Colonic mucosa (tissue), 4 donors: ENCODE measurements at places on chromosomes 3 and 15. TPM values are rescaled to one million over a fixed set of nuclear protein-coding genes. Genes with fewer than 3 reads are reported as not detected.

GRCh38 chr3:54426381-54426780 lies 304.0 kb downstream of the CACNA2D3 start:
- H3K4me1 ChIP-seq = no peaks in the 10 kb centered on the region
- no peak overlapping the region for H3K27ac ChIP-seq
- H3K36me3 ChIP-seq = no peaks in the 10 kb centered on the region
- no peaks in the 10 kb centered on the region for H3K27me3 ChIP-seq
- no peak overlapping the region for H3K4me3 ChIP-seq

GRCh38 chr3:45272828-45273470 lies 46.9 kb upstream of the TMEM158 start:
- H3K36me3 ChIP-seq = no peaks in the 10 kb centered on the region
- H3K27ac ChIP-seq = no peak overlapping the region
- no peaks in the 10 kb centered on the region for H3K4me1 ChIP-seq

AGBL1 gene
- total RNA-seq = 0.24 TPM

GRCh38 chr3:52983336-52983807 lies 62.5 kb downstream of the SFMBT1 start:
- H3K4me3 ChIP-seq = no peak overlapping the region
- no peaks in the 10 kb centered on the region for H3K27me3 ChIP-seq
- no peak for DNase-seq
- peak overlapping the region; percentile 4 for H3K27ac ChIP-seq

ZNF502 gene
- 3.5 TPM for total RNA-seq

HDDC3 gene
- total RNA-seq = 29.6 TPM

ACOX2 gene
- 14.6 TPM for total RNA-seq

- no peaks in the 10 kb centered on the region for H3K4me1 ChIP-seq
- no peaks in the 10 kb centered on the region for H3K27me3 ChIP-seq
- H3K36me3 ChIP-seq = no peaks in the 10 kb centered on the region
- H3K27ac ChIP-seq = peak overlapping the region; percentile 67
- peak overlapping the region; percentile 87 for H3K4me3 ChIP-seq
Measured at GRCh38 chr15:40471105-40471807, 472 bp downstream of the CHST14 start.

ITIH1 gene
- not detected for total RNA-seq

TM4SF1 gene
- 48.7 TPM for total RNA-seq

GRCh38 chr3:182241766-182242488 lies 530.2 kb downstream of the SOX2 start:
- no peak for DNase-seq

GOLGA6L1 gene
- total RNA-seq = not detected

GRCh38 chr3:114336122-114336697 lies 42.4 kb downstream of the TIGIT start:
- H3K4me3 ChIP-seq = no peak overlapping the region
- H3K36me3 ChIP-seq = no peaks in the 10 kb centered on the region
- DNase-seq = no peak
- H3K27ac ChIP-seq = no peak overlapping the region
- H3K4me1 ChIP-seq = no peaks in the 10 kb centered on the region

- no peak for DNase-seq
- H3K4me1 ChIP-seq = peaks cover 4% of the 10 kb centered on the region
- H3K27me3 ChIP-seq = no peaks in the 10 kb centered on the region
- no peak overlapping the region for H3K4me3 ChIP-seq
- no peaks in the 10 kb centered on the region for H3K36me3 ChIP-seq
Measured at GRCh38 chr3:148605521-148605920, 92.2 kb upstream of the AGTR1 start.

SLC12A1 gene
- not detected for total RNA-seq

GRCh38 chr3:162555761-162556160 lies 1059.2 kb downstream of the OTOL1 start:
- no peaks in the 10 kb centered on the region for H3K4me1 ChIP-seq
- no peaks in the 10 kb centered on the region for H3K36me3 ChIP-seq
- no peak overlapping the region for H3K27ac ChIP-seq
- no peaks in the 10 kb centered on the region for H3K27me3 ChIP-seq
- no peak for DNase-seq
- no peak overlapping the region for H3K4me3 ChIP-seq

GRCh38 chr15:77632534-77633133 lies at the start of gene LINGO1:
LINGO1 (minus strand) TSS chr15:77632912; CDS start chr15:77632315, 597 bp downstream.
- no peak within 1 kb of the TSS for H3K27ac ChIP-seq
- H3K4me3 ChIP-seq = peak within 1 kb of the TSS; percentile 40
- DNase-seq = no peak
- H3K4me1 ChIP-seq = peaks cover 8% of the 10 kb centered on the region
- no peaks in the 10 kb centered on the region for H3K36me3 ChIP-seq
- H3K27me3 ChIP-seq = peaks cover 34% of the 10 kb centered on the region

DNA sequence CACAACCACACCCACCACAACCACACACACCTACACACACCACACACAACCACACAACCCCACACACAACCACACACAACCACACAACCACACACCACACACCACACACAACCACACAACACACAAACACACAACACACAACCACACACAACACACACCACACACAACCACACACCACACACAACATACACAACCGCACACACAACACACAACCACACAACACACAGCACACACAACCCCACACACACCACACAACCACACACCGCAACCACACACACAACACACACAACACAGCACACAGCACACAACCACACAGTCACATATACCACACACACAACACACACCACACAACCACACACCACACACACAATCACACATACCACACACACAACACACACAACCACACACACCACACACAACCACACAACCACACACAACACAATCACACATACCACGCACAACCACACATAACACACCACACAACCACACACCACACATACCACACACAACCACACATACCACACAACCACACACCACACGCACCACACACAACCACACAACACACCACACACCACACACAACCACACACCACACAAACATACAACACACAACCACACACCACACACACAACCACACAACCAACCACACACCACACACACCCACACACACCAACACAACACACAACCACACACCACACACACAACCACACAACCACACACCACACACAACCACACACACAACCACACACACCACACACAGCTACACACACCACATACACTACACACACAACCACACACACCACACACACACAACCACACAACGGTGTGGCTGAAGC lies 23.7 kb downstream of the CPN2 start:
- H3K4me1 ChIP-seq = peaks cover 7% of the 10 kb centered on the region
- no peak overlapping the region for H3K27ac ChIP-seq
- H3K36me3 ChIP-seq = no peaks in the 10 kb centered on the region
- H3K4me3 ChIP-seq = no peak overlapping the region
- DNase-seq = no peak
- no peaks in the 10 kb centered on the region for H3K27me3 ChIP-seq

TXNRD3 gene
- total RNA-seq = 3.6 TPM
